ENCODE measurements at places on chromosomes 6 and 20.
A peak's percentile ranks its signal among the peaks of the same experiment; 100 is the strongest.

GRCh38 chr20:51756653-51757052 is 11.5 kb downstream of the ATP9A start:
- DNase-seq = no peak
- H3K27me3 ChIP-seq = no peaks in the 10 kb centered on the region
- no peaks in the 10 kb centered on the region for H3K36me3 ChIP-seq
- H3K4me1 ChIP-seq = peaks cover 28% of the 10 kb centered on the region
- no peak overlapping the region for H3K4me3 ChIP-seq

DNA sequence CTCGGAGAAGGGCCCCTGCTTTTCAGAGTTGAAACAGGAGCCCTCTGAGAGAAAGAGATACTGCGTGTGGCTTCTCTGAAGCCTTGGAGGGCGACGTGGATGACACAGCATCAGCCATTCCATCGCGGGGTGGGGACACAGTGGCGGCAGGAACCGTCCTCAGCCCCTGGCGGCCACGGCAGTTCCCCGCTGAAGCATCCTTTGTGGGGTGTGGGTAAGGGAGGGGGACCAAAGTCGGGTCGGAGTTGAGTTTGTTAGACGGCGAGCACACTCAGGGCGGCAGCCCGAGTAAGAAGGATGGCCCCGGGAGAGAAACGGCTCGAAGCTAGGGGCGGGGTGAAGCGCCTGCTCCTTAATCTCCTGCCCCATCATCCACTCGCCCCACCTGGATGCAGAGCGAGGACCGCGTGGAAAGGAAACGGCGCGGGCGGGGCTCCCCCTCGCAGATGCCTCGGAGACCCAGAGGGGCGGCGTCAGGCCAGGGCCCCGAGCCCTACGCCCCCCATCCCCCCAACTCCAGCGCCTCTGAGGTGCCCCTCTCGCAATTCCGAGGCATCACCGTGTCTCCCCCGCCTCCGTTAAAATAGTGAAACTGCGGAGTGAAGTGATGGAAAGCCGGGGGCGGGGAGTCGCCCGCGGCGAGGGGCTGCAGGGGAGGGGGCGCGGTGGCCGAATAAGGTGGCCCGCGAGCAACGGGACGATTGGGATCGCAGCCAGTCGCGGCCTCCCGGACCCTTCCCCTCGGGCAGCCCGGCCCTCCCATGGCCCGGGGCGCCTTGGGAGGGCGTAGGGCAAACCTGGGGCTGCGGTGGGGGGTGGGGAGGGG is 796 bp upstream of the RREB1 start:
- H3K36me3 ChIP-seq = no peaks in the 10 kb centered on the region
- H3K27me3 ChIP-seq = no peaks in the 10 kb centered on the region
- peak overlapping the region; percentile 97 for H3K4me3 ChIP-seq
- H3K27ac ChIP-seq = peak overlapping the region; percentile 86

- peaks cover 24% of the 10 kb centered on the region for H3K4me1 ChIP-seq
- no peaks in the 10 kb centered on the region for H3K36me3 ChIP-seq
- H3K27me3 ChIP-seq = no peaks in the 10 kb centered on the region
- peak overlapping the region; percentile 35 for H3K4me3 ChIP-seq
- peak overlapping the region; percentile 87 for H3K27ac ChIP-seq
Observed at GRCh38 chr6:127938701-127939100, 37.8 kb upstream of the THEMIS start.

GRCh38 chr20:37886851-37887297 is 16.1 kb upstream of the VSTM2L start:
- DNase-seq = no peak
- no peak overlapping the region for H3K27ac ChIP-seq
- H3K4me3 ChIP-seq = no peak overlapping the region
- H3K4me1 ChIP-seq = no peaks in the 10 kb centered on the region
- no peaks in the 10 kb centered on the region for H3K36me3 ChIP-seq

DNA sequence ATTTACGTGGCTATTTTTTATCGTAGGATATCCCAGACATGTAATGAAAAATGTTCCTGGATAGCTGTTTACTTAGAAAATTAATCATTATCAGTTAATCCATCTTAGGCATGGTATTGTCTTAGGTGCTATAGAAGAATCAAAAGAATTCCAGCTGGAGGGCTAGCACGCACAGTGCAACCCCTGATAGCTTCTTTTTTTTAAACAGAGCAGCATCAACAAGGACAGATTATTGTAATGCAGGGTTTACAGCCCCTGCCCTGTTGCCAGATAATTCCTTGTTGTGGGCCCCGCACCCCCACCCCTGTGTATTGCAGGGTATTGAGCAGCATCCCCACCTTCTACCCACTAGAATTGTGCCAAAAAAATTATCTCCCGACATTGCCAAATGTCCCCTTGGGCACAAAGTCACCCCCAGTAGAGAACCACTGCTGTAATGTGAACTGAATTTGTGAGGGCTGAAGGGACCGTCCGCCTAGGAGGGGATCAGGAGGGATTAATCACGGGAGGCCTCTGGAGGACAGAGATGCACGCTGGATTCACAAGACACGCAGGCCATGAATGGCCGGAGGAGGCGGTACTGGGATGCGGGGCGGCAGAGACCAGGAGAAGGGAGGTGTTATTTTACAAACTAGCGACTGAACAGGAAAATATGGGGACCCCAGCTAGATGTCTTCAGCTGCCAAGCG is 174.6 kb downstream of the ZDHHC14 start:
- H3K36me3 ChIP-seq = no peaks in the 10 kb centered on the region
- no peak for DNase-seq
- H3K4me3 ChIP-seq = no peak overlapping the region
- peaks cover 20% of the 10 kb centered on the region for H3K4me1 ChIP-seq

- no peak for DNase-seq
- H3K36me3 ChIP-seq = no peaks in the 10 kb centered on the region
- H3K27me3 ChIP-seq = no peaks in the 10 kb centered on the region
- no peak overlapping the region for H3K27ac ChIP-seq
Observed at GRCh38 chr6:4603856-4604369, 172.3 kb upstream of the CDYL start.

- no peaks in the 10 kb centered on the region for H3K27me3 ChIP-seq
- H3K36me3 ChIP-seq = no peaks in the 10 kb centered on the region
- H3K27ac ChIP-seq = no peak overlapping the region
- H3K4me3 ChIP-seq = peak overlapping the region; percentile 13
Observed at GRCh38 chr6:75280131-75280855, 4.3 kb downstream of the TMEM30A start.

DNA sequence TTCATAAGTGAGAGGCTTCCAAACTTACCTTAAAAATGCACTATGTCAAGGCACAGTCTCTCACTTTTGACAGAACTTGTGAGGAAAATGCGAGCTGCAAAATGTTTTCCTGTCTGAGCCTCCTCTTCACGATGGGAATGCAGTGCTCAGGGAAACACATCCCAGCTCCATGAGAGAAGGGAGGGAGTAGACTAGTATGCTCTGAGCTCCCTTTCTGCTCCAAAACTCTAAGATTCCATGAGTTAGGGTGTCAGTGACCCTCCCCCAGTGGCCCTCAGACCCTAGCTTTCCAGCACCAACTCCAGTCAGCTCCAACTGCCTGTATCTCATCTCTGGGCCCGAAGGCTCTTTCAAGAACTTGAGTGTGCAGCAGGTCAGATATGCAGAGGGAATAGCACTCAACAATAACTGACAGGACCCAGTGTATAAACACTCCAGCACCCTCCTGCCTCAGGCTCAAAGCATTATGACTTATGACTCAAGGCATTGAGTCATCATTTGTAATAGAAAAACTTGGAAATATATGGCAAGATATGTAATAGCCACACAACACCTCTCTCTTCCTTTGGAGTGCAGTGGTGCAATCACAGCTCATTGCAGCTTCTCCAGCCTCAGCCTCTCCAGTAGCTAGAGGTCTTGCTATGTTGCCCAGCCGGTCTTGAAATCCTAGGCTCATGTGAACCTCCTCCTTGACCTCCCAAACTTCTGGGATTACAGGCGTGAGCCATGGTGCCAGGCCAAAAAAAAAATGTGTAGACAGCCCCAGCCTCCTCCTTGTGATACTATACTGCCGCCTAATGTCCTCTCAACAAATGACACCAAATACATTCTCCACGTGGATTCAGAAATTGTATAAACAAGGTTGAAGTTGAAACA is 16.7 kb upstream of the ENTPD6 start:
- H3K36me3 ChIP-seq = no peaks in the 10 kb centered on the region
- H3K27ac ChIP-seq = peak overlapping the region; percentile 52
- H3K4me1 ChIP-seq = peaks cover 34% of the 10 kb centered on the region
- peak overlapping the region; percentile 21 for H3K4me3 ChIP-seq
- no peaks in the 10 kb centered on the region for H3K27me3 ChIP-seq

DNA sequence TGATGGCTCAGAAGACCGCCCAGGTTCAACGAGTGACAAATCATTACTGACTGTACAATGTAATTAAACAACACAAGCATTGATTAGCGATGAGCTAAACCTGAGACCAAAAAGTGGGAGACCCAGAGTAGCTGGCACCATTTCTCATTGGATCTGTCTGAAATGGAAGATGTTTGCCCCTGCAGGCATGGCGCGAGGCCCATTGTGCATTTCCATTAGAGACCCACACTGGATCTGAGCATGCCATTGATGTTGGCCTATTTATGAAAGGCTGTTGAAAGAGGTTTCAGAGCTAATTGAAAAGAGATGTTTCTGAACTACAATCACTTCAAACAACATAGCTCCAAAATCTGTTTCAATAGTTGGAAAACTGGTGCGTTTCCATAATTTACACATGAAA is 196.7 kb downstream of the TFAP2B start:
- no peak overlapping the region for H3K4me3 ChIP-seq
- H3K27ac ChIP-seq = no peak overlapping the region
- H3K36me3 ChIP-seq = no peaks in the 10 kb centered on the region
- H3K4me1 ChIP-seq = no peaks in the 10 kb centered on the region
- DNase-seq = no peak

DNA sequence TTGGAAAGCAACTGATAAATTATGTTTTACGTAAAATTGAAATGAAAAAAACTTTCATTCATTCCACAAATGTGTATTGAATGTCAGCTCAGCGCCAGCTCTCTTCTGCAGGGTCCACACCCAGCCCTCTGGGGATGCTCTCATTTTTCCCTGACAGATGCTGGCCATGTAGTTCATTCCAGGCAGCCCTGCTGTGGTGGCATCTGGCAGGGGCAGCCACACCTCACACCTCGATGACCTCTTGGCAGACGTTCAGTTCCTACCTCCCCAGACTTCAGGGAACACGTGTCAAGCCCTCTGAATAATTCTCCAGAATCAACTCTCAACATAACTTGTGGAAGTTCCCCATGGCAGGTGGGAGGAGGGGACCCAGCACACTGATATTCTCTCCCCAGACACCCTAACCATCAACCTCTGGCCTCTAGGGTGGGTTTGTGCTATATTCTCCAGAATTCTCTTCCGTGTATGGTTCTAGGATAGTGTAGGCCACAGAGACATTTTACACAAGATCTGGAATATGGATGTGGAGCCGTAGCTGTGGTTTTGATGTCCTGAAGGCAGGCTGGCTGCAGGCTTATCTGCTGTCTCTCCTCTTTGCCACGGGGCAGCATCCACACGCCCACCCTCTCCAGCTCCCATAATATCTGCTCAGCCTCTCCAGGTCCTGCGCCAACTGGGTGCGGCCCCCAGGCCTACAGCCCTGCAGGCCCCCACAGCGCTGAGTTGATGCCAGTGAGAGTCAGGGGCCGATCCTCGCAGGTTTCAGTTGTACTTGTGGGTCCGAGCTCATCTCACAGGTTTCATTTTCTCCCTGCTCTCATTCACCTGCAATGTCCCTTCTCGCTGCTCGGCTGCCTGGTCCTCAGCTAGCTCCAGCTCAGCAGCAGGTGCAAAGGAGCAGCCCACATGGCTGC is 175.8 kb upstream of the ARID1B start:
- no peaks in the 10 kb centered on the region for H3K36me3 ChIP-seq
- H3K27me3 ChIP-seq = no peaks in the 10 kb centered on the region
- no peak overlapping the region for H3K27ac ChIP-seq
- H3K4me3 ChIP-seq = no peak overlapping the region

GRCh38 chr6:14533446-14533845 is 415.9 kb downstream of the CD83 start:
- H3K27ac ChIP-seq = no peak overlapping the region
- peaks cover 7% of the 10 kb centered on the region for H3K4me1 ChIP-seq
- no peaks in the 10 kb centered on the region for H3K36me3 ChIP-seq

GRCh38 chr6:34055223-34055933 is 90.5 kb downstream of the GRM4 start:
- H3K27me3 ChIP-seq = no peaks in the 10 kb centered on the region
- peaks cover 16% of the 10 kb centered on the region for H3K4me1 ChIP-seq
- H3K36me3 ChIP-seq = no peaks in the 10 kb centered on the region
- no peak overlapping the region for H3K4me3 ChIP-seq

- no peak overlapping the region for H3K27ac ChIP-seq
- no peak overlapping the region for H3K4me3 ChIP-seq
- peaks cover 20% of the 10 kb centered on the region for H3K27me3 ChIP-seq
- no peaks in the 10 kb centered on the region for H3K4me1 ChIP-seq
Observed at GRCh38 chr6:125498606-125499005, 196.8 kb upstream of the HDDC2 start.

GRCh38 chr6:34155471-34156300 is 9.8 kb upstream of the GRM4 start:
- no peak overlapping the region for H3K27ac ChIP-seq
- peaks cover 3% of the 10 kb centered on the region for H3K4me1 ChIP-seq
- DNase-seq = no peak

All from PC-3 (cell line).